ENCODE measurements at places on chromosomes 3 and 15.

- no peak for DNase-seq
These were observed 308.2 kb upstream of the WNT5A start for GRCh38 chr3:55795296-55795695.

DNA sequence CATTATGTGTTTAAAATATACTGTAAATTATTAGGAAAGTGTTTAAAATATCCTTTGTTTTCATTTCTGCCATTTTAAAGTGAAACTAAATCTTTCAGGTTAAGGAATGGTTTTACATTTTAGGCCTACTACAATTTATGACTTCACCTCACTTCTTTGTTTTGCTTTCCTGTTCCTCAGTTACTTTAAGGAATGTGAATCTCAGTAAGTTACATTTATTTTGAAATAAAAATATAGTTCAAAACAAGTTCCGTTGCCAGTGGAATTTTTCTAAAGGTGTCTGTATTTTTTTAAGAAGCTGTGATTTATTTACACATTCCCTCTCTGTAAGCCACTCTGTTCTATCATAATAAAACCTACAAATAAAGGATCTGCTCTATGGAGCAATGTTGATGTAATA, 630.9 kb upstream of the AGTR1 start:
- no peak for DNase-seq

- DNase-seq: no peak
These were observed 663.1 kb upstream of the ADAMTS9 start for GRCh38 chr3:65350801-65351476.

- DNase-seq: no peak
These were observed 62.8 kb downstream of the SYNM start for GRCh38 chr15:99167640-99168039.

DNA sequence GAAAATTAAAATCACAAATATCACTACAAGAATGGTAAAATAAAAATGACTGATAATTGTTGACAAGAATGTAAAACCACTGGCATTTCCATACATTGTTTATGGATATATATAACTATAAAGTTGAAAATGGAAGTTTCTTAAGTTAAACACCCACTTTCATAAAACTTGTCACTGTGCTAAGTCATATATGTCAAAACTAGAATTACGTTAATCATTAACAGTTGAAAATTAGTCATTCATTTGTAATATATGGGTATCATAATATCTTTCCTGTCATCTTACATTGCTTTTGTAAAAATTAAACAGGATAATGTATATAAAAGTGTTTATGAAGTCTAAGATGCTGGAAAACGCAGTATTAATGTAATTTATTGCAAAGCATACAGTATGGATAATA, 1398.6 kb upstream of the ALCAM start:
- no peak for DNase-seq

DNA sequence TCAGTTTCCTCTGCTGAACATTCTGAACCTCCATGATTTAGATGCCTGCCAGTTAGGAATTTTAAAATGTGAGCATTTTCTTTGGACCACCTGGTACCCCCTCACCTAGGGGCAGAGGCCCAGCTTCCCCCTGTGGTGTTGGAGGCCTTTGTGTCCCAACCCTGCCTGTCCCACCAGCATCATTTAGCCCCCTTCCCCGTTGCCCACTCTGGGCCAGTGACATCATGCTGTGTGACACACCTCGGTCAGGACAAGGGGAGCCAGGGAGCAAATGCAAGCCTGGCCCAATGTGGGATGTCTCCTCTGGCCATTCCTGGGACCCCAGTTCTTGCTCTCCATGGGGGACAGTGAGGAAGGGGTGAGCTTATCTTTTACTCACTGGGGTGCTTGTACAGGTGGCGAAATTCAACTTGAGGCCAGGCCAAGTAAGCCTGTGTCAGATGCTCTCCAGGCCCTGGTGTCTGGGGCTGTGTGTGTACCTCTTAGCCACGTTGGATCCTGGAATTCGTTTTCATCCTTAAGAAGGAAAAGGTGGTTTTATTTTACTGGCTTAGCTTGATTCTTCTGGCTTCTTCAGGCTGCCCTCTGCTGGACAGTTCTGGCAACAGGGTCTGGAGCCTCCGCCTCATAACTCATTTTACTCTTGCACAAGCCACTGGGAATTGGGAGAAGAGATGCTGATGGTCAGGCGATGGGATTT, 49.7 kb upstream of the MYZAP start:
- peak; percentile 57 for DNase-seq

- no peak for DNase-seq
These were observed 21.0 kb downstream of the SLCO2A1 start for GRCh38 chr3:134008630-134009156.

- DNase-seq: no peak
These were observed 80.9 kb downstream of the DGKG start for GRCh38 chr3:186281176-186281575.

- no peak for DNase-seq
These were observed 123.6 kb downstream of the ZNF609 start for GRCh38 chr15:64583983-64584382.

- no peak for DNase-seq
These were observed 856 bp downstream of the TMEM40 start for GRCh38 chr3:12758025-12758781.

DNA sequence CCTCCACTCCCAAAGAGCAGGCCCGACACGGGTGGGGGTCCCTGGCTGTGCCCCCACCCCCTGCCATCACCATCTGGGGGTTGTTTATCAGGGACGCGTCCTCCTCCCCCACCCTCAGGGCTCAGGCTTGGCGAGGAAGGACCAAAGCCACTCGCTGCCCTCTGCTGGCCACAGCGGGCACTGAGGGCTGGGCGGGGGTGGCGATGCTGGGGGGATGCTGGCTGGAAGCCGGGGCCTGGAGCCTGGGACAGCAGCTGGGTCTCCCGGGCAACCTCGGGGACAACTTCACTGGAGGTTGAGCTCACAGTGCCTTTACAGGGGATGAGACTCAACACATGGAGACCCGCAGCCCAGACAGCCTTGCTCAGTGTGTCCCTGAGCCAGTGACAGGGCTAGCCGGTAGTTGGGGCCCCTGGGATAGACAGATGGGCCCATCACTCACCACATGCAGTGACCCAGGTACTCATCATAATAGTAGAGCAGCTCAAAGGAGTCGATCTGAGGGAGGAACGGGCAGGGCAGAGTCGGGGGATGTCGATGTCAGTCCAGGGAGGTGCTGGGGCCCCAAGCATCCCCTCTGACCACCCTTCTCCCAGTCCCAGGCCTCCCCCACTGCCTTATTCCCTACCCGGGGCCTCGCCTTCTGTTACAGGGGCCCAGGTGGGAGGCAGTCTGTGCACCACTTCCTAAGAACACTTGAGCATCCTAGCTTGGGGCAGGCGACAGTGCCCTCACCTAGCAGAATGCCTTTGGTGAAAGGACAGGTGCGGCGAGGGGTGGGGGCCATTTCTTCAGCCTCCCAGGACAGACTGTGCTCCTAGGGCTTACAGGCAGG, 5.9 kb upstream of the CALML4 start:
- peak; percentile 63 for DNase-seq

DNA sequence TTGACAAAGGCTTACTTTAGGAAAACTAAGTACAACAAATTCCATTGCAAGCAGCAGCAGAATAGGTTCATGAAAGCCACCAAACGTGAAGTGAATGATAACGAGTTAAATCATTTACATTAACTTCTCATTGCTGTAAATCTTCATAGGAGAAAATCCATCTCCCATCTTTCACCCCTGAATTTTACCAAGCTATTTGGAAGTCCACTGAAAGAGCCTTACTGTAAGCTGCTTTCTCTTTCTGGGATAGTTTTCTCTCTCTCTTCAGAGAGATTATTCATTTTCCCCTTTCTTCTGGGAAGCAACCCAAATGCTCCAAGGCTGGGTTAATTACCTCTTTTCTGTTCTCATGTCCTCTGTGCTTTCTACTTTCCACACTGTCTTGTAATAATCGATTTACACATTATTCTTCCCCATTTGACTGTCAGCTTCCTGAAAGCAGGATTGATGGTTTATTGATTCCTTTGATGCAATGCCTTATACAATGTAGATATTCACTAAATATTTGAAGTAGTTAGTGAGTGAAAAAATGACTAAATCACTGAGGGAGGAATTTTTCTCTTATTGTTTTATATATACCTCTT, 914.3 kb upstream of the ARPP21 start:
- no peak for DNase-seq

GRCh38 chr3:134466331-134466730, 19.5 kb downstream of the ANAPC13 start:
- DNase-seq: no peak

DNA sequence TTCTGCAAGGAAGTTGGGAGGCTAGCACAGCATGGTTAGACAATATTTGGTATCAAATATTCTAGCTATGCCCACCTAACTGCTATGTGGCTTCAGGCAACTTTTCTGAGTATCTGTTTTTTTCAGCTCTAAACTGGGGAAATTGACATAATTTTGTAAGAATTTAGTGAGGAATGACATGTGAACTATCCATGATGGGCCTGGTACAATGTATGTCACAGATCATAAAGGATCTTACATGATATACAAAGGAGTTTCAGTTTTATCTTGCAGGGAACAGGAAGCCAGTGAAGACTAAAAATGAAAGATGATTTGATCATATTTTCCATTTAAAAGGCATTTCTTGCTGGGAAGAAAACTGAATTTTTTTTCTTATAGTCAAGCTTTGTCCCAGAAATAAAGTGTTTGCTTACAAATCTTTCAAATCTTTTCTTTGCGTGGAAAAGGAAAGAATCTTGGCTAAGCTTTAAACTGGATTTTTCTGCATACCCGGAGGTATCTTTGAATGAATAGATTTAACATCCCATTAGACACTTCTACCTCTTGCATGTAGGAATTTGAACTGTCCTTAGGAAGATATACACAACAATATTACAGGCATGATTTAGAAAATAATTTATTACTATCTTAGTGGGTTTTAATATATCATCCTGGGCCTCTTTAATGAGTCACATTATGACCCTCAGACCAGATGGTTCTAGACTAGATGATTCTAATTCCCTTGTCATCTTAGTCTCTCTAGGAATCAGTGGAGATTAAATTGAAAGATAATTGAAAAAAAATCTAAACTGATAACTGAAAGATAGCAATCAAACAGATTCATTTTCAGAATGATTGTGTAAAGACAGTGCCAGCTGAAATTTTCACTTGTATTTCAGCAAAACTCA, 436.0 kb upstream of the THBS1 start:
- no peak for DNase-seq

DNA sequence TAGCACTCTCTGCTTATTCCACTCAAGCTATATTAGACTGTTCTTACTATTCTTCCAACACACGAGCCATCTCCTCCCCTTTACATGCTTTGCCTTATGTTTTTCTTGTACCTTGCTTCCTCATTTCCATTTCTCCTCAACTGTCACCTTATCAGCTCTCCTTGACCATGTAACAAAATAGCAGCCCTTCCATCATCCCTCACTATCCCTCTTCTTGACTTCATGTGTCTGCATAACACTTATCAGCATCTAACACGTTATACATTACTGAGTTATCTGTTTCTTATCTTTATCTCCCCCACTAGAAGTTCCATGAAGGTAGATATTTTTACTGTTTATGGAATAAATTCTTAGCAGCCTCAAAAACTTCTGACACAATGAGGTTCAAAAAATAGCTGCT, 45.3 kb downstream of the TRPM7 start:
- no peak for DNase-seq

DNA sequence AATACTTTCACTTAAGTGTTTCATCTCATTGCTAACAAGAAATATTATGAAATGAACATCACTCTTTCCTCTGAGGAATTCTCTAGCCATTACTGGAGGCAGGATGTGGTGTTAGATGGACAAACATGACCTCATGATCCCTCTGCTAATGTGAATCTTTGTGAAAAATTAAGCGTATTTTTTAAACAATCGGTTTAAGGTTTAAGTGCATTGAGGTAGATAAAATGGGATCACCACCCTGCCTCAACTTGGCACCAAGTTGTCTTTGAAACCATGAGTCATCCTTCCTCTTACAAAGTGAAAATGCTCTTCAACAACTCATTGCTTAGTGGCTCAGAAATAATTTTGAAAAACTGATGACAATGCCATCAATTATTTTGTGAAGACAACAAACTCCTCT, 76.0 kb upstream of the DCBLD2 start:
- no peak for DNase-seq
